ENCODE measurements at places on chromosomes 1 and 21. TPM values are rescaled to one million over a fixed set of nuclear protein-coding genes. Genes with fewer than 3 reads are reported as not detected.

The DFFA gene
- 28.7 TPM for total RNA-seq

DNA sequence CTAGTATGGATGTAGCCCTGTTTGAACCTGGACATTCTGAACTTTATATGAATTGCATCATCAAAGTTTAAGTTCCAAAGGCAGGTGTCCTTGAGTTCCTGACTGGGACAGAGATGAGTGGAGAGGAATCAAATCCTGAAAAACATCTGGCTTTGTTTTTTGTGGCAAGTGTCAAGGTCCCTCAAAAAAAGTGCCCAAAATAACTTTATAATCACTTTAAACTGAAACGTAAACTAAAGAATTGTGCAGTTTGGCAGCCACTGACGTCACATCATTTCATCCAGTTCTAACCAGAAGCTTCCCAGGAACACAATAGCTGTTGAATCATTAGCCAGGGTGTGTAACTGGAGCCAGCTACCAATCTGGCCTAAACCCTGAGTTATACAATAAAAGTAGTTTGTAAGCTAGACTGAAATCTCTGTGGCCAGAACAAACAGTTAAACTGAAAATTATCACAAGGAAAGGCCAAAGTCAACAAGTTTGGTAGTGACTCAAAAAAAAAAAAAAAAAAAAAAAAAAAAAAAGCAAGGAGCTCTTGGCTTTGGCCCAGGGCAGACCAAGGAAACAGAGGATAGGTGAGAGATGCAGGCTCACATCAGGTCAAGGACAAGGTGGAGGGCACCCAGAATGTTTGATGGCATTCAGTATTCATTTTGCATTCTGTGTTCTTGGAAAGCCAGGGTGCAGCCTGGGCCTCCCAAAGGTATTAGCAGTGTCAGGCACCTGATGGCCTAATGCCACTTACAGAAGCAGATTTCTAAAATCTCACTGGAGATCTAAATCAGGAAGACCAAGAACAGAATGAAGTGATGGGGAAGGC is 74.3 kb downstream of the TNFSF18 start:
- peak; percentile 66 for DNase-seq

GRCh38 chr1:219235903-219236481 is 62.3 kb downstream of the LYPLAL1 start:
- no peak for DNase-seq

The CADM3 gene
- total RNA-seq: not detected

- no peak for DNase-seq
Measured at GRCh38 chr1:29620631-29621030, 384.3 kb downstream of the PTPRU start.

DNA sequence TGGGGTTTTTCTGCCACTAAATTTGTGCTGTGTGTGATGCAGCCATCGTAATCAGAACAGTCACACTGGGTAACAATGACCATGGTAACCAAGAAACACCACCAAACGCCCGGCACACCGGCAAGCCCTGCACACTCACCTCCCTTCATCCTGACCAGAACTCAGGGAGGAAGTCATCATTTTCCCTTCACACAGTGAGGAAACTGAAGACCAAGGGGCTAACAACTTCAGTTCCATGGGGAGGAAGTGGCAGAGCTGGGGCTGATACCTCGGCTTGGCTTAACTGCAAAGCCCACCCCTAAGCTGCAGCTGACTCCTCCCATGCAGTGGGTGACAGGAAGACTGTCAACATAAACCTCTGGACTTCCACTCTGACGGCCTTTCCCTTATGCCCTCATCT is 69.3 kb upstream of the BCAR3 start:
- DNase-seq: no peak

GRCh38 chr1:77179632-77180031 is 39.6 kb downstream of the PIGK start:
- no peak for DNase-seq

DNA sequence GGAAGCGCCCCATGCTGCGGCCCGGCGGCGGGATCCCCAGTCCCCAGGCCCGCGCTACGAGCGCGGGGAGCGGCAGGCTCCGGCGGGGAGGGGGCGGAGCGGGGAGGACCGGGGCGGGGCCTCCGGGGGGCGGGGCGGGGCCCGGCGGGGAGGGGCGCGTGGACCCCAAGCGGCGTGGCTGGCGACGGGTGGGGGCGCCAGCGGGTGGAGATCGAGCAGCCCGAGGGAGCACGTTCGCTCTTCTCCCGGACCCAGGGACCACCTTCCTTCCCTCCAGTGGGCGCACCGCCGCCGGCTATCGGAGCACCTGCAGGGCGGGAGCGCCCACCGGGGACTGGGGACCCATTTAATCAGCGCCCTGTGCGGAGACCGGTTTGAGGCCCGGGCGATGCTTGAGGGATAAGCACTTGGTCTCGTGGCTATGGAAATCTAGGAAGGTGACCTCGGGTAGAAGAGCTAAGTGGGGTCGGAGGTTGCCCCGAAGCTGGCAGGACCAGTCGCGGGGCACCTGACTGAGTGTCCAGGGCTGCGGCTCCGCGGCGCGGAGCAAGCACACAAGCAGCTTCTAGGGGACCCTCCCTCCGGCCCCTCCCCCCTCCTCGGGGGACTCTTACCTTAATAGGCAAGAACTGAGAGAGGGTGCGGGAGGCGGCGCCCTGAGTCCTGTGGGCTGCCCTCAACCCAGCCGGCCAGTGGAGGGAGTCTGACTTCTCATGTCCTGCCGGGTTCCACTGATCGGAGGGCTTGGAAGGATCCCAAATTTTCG is at the start of gene TSPAN2:
Gene TSPAN2 (minus strand): TSS at position 84 of the 766 bp plus-strand sequence. CDS start 71 bp downstream, at position 13.
- DNase-seq: no peak

The DISC1 gene
- 9.9 TPM for total RNA-seq

The WNT3A gene
- not detected for total RNA-seq

- no peak for DNase-seq
Measured at GRCh38 chr1:225460737-225461532, 33.1 kb upstream of the LBR start.

- peak; percentile 57 for DNase-seq
Measured at GRCh38 chr1:223811634-223812101, 34.1 kb downstream of the TP53BP2 start.

DNA sequence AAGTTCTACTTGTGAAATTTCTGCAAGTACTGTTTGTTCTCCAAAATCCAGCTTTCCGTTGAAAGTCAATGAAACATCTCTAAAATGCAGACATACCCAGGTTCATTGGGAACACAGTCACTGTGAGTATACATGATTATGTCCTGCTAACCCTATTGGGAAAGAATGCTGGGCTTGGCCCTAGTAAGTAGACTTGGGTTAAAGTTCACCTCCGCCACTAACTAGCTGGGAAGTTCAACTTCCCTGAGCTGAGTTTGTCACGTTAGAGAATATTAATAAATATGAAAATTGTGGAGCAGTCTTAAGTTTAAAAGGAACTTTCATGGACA is 10.5 kb upstream of the PGD start:
- no peak for DNase-seq

DNA sequence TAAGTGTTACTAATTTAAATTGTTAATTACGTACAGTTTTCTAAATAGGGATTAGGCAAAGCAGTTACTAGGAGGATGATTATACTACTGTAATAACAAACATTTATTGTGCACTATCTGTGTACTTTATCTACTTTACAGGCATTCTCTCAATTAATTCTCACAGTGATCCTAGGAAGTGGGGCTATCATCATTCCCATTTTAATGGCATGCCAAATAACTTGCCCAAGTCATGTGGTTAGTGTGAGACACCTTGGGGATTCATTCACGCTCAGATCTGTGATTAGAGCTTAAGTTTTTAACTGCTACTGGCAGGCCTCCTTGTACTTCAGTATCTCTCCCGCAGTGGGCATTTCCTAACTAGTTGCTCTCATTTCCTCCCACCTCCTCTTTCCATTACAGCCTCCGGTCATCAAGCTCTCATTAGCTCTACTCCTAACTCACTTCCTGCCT is 11.5 kb downstream of the PHLDA3 start:
- DNase-seq: peak; percentile 52

The FAM72A gene
- 2.3 TPM for total RNA-seq

GRCh38 chr1:240070188-240070587 is 21.5 kb upstream of the FMN2 start:
- no peak for DNase-seq

DNA sequence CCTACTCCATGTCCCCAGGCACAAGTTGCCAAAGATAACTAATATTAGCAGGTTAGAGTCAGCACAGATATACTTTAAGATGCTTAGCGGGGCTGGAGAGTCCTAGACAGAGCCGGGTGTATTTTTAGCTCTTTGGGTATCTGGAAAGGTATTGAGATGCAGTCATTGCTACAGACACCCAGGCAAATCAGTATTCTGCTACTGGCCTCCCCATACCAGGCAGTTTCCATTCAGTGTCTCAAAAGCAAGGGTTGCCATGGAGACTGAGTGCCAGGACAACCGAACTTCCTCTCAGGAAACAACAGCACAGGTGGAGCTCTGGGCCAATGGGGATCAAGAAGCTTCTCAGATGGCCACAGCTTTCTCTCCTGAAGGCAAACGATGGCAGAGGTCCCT is 45.3 kb downstream of the KCNC4 start:
- no peak for DNase-seq

DNA sequence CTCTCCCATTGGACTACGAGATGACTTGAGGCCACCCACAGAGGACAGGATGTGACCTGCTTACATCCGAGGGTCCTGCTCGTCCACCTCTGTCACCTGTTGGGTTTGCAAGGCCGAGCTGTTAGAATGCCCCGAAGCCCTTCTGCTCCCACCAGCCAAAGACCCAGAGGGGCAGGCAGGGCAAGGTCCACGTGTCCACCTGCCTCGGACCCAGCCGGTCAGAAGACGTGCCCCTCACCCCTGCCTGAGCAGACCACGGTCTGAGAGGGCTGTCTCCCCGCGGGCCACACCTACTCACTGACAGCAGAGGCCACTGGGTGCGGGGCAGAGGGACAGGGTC is 30.3 kb upstream of the TRAPPC10 start:
- no peak for DNase-seq

DNA sequence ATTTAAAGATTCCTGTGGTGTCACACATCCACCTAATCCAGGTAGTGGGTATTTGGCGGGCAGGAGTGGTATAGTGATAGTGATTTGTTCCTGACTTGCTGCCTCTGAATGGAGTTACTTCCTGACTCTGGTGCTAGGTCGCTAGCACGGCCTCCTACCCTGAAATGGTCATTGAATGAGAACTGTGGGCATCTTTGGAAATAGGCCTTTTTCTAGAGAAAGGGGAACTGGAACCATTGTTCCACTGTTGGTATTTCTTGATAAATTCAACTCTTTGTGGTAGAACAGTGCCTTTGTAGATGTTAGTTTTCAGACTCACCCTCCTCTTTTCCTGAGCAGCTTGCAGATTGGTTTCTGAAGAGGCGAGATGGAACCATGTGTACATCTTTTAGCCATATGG is 1.5 kb downstream of the QSOX1 start:
- no peak for DNase-seq

The TFF3 gene
- not detected for total RNA-seq

The TAS1R1 gene
- total RNA-seq: under 0.01 TPM

- DNase-seq: no peak
Measured at GRCh38 chr1:46525253-46525983, 26.0 kb downstream of the KNCN start.

The CD164L2 gene
- not detected for total RNA-seq

- DNase-seq: no peak
Measured at GRCh38 chr1:38083541-38083940, 36.9 kb upstream of the POU3F1 start.

The ZFYVE9 gene
- 23.8 TPM for total RNA-seq

The RPTN gene
- total RNA-seq: not detected

The WDR26 gene
- total RNA-seq: 86.4 TPM
